ENCODE measurements at places on chromosomes 6 and 20.

GRCh38 chr6:9977411-9977810 lies 437.5 kb downstream of the TFAP2A start:
- no peak for DNase-seq

GRCh38 chr6:11350294-11350693 lies 117.8 kb upstream of the NEDD9 start:
- no peak for DNase-seq

GRCh38 chr6:42819803-42820511 lies 38.1 kb downstream of the BICRAL start:
- DNase-seq: no peak

GRCh38 chr6:101608703-101609102 lies 215.2 kb downstream of the GRIK2 start:
- no peak for DNase-seq

GRCh38 chr6:124546601-124547000 lies 415.6 kb upstream of the RNF217 start:
- DNase-seq: no peak

DNA sequence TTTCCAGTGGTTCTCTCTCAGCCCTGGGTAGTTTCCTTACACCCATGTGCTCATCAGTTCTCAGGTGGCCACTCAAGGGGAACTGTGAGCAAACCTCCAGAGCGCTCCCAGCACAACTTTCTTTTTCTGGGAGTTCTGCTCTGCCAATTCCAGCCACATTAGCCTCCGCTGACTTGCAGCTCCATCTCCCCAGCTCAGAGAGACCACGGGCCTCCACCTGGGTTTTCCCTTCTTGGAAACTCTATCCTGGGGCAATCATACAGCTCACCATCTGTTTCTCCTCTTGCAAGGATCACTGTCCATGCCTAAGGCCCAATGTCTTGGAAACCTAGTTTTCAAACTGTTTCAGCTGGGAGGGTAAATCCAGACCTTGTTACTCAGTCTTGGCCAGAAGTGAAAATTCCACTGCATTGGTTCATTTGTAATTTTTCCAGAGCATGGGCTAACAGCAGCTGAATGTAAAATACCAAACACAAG lies 129.9 kb downstream of the EYA2 start:
- no peak for DNase-seq
